Stimulated activated CD4-positive, alpha-beta T cell treated with anti-CD3 and anti-CD28 coated beads, Interleukin-12 subunit alpha, Interleukin-12 subunit beta, amount 100 ng/mL, for 4 hours (primary cell): ENCODE measurements at places on chromosomes 3 and 15.
A peak's percentile ranks its signal among the peaks of the same experiment; 100 is the strongest.

DNA sequence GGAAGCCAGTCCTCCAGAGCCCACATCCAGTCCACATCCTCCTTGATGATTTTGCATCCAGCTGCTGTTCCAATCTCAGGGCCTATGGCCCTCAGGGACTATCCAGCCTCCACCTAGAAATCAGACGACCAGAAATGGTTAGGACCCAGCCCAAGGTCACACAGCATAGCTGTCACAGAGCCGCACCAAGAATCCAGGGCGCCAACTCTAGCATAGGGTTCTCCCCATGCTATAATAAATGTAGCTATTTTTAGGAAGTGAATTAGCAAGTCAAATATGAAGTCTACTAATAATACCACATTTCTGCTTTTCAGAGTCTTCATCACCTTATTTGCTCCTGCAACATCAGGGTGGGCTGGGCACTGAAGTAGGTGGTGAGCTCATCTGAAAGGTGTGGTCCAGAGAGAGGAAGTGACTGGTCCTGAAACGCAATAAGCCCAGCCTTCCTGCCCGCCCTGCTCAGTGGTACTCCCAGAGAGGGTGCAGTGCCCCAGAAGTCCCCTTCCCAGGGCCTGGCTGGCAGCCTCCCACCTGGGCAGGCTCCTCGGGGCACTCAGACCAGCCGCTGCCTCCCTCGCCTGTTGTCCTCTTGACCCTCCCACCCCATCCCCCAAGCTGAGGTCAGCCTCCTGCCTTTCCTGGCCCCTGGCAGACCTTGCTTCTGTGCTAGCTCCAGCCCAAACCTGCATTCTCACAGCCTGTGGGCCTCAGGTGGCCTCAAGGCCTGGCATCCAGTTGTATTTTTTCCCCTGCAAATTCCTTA lies 17.6 kb upstream of the CYP11A1 start:
- no peak for DNase-seq

- no peak for DNase-seq
These were observed 1072.0 kb downstream of the NSUN3 start for GRCh38 chr3:95134693-95135413.

- no peak for DNase-seq
These were observed 13.2 kb downstream of the TNIK start for GRCh38 chr3:171446801-171447578.

- no peak for DNase-seq
These were observed 37.5 kb upstream of the ZBTB38 start for GRCh38 chr3:141330718-141331376.

DNA sequence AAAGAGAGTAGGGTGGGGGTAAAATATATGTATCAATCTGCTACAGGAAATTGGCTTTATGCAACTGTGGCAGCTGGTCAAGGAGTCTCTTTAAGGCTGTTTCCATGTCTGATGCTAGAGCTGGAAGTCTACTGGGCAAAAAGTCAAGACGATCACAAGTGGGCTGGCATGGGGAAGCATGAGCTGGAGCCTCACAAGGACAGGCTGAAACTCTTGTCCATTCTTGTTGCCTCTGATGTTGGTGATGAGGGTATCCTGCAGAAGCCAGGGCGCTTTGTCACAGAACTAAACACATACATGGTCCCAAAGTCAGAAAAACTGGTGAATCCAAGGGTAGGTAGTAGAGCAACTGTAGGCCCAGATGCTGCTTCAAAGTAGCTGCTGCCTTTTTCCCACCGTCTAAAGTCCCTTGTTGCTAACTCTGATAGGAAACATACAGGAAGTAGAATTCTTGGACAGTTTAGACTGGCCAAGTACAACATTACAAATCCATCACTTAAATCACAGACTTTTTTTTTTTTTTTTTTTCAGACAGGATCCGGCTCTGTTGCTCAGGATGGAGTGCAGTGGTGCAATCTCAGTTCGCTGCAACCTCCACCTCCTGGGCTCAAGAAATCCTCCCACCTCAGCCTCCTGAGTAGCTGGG lies 54.2 kb downstream of the RPL39L start:
- no peak for DNase-seq

DNA sequence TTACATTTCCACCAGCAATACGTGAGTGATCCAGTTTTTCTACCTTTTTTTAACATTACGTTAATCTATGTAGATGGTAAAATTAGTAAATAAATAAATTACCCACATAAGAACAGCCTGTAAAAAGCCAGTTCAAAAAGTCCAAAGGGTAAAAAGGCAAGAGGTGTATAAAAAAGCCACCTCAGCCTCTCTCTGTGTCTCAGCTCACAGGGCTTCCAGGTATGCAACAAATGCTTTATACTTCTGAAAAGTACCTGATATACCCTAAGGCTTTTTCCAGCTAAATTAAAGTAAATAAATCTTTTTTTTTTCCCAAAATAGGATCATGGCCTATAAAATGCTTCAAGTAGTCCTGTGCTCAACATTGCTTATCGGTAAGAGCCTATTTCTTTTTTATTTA lies at the start of gene C3orf85:
Gene C3orf85 (plus strand): TSS at position 197 of the 400 bp plus-strand sequence. CDS start 129 bp downstream, at position 326.
- no peak for DNase-seq

- DNase-seq: no peak
These were observed 8.1 kb downstream of the PGBD4 start for GRCh38 chr15:34109797-34110663.

- no peak for DNase-seq
These were observed 2.0 kb upstream of the ST8SIA2 start for GRCh38 chr15:92391640-92392039.

DNA sequence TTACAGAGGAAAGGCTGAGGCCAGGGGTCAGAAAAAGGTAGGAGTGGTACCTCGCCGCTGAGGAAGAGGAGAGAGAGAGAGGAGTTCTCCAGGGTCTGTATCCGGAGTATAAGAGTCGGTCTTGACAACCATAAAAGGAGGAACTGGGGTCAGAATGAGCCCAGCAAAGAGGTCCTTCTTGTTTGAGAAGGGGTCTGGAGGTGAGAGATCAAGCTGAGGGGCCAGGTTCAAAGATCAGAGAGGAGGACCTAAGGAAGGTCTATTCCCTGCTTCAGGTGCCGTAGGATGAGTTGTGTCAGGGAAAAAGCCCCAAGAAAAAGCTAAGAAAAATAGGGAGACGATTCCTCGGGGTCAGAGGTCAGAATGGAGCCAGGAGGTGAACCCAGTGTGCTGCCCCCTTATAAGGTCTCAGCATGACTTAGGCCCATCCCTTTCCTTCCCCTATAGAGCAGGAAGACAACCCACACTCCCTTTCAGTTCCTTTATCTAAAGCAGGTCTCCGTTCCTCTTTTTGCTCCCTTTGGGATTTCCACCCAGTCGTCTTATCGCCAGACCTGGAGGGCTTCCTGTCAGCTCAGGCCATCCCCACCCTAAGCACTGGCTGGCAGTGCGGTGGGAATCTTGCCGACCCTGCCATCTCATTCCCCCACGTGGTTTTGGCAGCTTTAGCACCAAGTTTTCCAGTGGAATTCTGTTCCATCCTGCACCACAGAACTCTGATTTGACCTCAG lies 651 bp downstream of the MTMR14 start:
- DNase-seq: no peak

- DNase-seq: no peak
These were observed 6.1 kb downstream of the ZIC1 start for GRCh38 chr3:147415286-147415685.

DNA sequence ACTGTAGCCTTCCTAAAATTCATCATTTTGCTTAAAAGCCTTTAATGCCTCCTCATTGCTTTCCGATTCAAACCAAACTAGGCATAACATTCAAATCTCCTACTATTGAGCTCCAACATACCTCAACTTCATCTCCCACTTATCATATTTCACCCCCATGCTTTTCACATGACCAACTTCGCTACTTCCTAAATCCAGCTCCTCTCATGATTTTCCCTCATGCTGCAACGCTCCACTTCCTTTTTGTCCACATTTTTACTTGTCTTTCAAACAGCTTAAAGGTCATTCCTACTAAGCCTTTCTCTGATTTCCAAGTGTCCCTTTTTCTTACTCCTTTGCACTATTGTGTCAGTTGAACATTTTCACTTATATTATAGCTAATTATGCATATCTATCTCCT lies 20.3 kb upstream of the ANXA2 start:
- no peak for DNase-seq

DNA sequence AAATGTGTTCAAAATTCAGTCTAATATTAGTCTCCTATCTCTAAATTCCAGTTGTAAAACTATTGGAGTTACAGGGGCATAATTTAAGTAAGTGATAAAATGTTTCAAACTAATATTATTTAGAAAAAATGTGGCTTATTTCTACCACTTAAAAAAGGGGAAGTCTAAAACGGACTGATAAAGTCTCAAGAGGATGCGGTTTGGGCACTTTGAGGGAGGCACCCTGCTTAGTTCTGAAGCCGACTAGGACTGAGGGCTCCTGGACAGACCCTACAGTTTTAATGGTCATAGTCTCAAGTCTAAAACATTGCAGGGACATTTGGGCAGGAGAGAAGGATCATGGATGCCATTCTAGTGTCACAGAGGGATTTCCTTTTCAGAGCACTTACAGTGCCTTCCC lies 566.3 kb downstream of the NR2F2 start:
- no peak for DNase-seq

GRCh38 chr3:138782755-138783154 lies 52.0 kb downstream of the PIK3CB start:
- DNase-seq: no peak

DNA sequence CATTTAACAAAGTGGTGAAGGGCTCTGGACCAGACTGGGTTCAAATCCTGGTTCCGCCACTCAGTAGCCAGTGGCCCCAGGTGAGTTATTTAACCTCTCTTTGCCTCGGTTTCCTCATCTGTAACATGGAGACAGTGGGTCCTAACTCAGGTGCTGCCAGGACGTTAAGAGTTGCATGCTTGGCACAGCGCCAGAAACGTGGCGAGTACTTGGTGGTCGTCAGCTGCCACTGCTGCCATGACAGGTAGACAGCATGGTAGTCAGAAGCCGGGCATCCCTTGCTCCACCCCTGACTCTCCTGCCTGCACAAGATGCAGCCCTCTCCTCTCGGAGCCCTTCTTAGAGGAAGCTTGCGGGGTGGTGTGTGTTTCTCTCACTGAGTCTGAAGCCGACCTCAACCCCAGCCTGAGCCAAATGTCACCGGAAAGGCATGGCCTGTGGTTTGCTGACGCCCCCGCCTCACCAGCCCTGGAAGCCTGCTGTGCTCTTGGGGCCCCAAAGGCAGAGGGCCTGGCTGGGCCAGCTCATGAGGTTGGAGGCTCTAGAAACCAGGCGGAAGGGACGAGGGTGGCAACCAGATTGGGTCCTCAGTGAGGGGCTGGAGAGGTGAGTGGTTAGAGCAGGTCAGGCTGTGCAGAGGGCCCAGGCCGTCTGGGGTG lies 160.8 kb upstream of the TLE3 start:
- peak; percentile 50 for DNase-seq

- DNase-seq: peak; percentile 38
These were observed at the start of gene TRPC1 for GRCh38 chr3:142723968-142724681. Gene TRPC1 (plus strand): TSS chr3:142724034. CDS start chr3:142724560, 526 bp downstream.

DNA sequence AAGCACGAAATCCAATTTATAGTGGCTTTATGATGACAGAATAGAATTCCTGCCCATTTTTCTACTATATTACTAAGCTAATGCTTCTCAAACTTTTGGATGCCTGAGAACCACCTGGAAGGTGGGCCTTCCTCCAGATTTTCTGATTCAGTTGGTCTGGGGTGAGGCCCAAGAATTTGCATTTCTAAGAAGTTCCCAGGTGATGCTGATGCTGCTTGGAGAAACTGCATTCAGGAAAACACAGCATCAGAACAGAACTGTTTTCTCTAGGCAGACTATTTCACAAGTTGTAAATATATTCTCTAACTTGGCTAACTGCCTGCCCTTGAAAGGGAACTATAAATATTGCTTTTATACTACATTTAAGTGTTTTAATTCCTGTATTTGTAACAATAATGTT lies 644.9 kb upstream of the DPPA4 start:
- no peak for DNase-seq

GRCh38 chr3:44132593-44132992 lies 109.1 kb upstream of the TOPAZ1 start:
- DNase-seq: no peak

DNA sequence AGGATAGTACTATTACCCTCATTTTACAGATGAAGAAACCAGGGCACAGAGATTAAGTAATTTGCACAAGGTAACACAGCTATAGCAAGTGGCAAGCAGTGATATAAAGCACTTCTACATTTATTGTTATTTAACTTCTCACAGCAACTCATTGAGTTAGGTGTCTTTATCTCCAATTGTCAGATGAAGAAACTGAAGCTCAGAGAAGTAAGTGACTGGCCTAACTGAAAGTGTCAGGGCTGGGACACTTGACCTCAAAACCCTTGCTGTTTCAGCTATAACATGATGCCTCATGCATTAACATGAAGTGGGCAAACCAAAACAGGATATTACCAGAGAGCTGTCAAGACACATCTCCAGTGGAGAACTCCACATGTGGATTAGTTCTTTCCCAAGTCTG lies 65.8 kb upstream of the LEKR1 start:
- DNase-seq: no peak

GRCh38 chr15:68488290-68488689 lies 56.3 kb upstream of the ITGA11 start:
- DNase-seq: no peak

DNA sequence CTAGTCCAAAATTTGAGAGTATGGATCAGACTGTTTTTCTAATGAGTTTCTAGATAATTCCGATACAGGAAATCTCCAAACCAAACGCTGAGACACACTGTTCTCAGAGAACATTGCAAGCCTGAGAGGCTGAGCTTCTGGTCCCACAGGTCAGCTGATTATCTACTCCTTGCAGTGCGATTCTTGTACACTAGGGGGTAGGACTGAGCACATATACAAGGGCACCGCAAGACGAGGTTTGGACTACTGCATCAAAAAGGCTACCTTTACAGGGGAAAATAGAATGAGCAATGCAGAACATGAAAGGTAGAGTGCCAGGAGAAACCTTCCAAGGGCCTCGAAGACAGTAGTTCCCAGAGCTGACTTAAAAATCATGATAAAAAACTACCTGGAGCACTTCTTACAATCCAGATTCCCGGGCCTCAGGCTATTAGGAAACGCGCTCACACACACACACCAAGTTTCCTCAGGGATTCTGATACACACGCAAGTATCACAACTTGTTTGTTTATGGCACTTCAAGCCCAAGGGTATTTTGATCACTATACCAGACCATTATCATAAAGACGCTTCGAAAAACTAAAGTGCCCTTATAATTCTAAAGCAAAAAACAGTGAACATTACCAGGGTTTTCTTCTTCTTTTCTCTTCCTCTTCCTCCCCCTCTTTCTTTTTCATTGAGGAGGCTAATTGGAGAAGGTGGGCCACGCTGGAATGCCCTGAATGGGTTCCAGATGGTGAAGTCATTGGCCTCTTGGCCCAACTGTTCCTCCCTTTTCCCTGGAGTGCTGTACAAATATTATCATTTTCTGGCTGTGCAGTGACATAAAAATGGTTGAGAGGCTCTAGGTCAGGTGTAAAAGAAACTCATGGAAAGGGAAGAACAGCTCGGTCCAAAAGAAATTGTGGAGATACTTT lies 61.8 kb downstream of the SLC12A8 start:
- peak; percentile 54 for DNase-seq

DNA sequence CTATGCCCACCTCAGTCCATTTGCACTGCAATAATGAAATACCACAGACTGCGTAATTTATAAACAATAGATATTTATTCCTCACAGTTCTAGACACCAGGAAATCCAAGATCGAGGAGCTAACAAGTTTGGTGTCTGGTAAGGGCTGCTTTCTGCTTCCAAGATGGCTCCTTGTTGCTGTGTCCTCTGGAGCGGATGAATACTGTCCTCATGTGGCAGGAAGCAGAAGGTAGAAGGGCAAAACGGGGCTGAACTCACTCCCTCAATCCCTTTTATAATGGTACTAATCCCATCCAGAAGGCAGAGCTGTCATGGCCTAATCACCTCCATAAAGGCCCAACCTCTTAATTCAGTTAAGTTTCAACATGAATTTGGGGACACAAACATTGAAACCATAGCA lies 75.3 kb downstream of the P2RY1 start:
- no peak for DNase-seq

GRCh38 chr15:62932436-62932835 lies 110.1 kb upstream of the TPM1 start:
- no peak for DNase-seq
